Activated CD4-positive, alpha-beta memory T cell treated with anti-CD3 and anti-CD28 coated beads for 36 hours (primary cell): ENCODE measurements at places on chromosomes 7 and 10.

- H3K4me1 ChIP-seq: no peaks in the 10 kb centered on the region
- DNase-seq: no peak
- no peaks in the 10 kb centered on the region for H3K36me3 ChIP-seq
- H3K27me3 ChIP-seq: peaks cover 1% of the 10 kb centered on the region
- H3K4me3 ChIP-seq: no peak overlapping the region
- no peak overlapping the region for H3K27ac ChIP-seq
These were observed 74.6 kb downstream of the ATRNL1 start for GRCh38 chr10:115167751-115168150.

- peaks cover 9% of the 10 kb centered on the region for H3K4me1 ChIP-seq
- no peak for DNase-seq
- H3K27ac ChIP-seq: no peak overlapping the region
- no peaks in the 10 kb centered on the region for H3K27me3 ChIP-seq
- H3K4me3 ChIP-seq: no peak overlapping the region
These were observed 2.7 kb upstream of the CYP3A7 start for GRCh38 chr7:99737726-99738125.

DNA sequence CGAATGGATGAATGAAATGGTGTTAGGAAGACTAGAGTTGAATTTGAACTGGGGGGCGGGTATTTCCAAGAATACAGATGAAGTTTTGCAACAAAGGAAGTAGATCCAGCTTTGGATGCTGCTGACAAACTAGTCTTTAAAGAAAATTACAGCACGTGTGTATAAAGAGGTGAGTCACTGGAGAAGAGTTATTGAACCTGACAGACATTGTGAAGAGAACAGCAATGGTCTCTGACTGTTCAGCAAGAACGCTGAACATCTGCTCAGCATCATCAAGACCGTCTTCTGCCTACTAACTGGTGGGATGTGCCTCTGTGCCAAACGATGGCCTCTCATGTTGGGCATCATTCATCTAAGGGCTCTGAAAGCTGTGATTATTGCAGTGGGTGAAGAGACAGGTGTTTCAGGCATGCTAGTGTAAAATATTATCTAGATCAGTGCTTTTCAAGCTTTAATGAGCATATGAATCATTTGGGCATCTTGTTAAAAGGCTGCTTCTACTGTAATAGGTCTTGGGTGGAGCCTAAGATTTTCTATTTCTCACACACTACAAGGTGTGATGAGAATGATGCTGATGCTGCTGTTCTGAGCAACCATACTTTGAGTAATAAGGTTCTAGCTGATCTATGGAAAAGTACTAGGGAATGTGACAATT lies 291.3 kb downstream of the PTEN start:
- H3K36me3 ChIP-seq: no peaks in the 10 kb centered on the region
- peaks cover 28% of the 10 kb centered on the region for H3K4me1 ChIP-seq
- no peak overlapping the region for H3K27ac ChIP-seq
- H3K4me3 ChIP-seq: no peak overlapping the region
- no peak for DNase-seq

DNA sequence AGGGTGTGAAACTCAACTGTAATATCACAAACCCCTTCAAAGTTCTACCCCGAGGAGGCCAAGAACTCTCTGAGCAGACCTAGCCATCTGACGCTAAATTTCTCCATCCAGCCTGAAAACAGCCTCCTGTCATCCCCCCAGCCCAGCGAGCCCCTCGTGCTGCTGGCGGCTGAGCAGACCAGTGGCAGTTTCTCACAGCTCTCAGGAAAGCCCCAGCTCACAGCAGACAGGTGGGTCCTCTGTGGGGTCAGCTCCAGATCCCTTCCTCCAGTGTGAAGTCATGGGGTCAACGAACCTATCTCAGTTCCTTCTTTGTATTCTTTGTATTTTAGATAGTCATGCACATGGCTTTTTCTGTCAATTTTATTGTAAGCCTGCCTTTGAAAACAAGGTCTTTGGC lies 7.8 kb downstream of the GARIN1A start:
- H3K4me3 ChIP-seq: no peak overlapping the region
- H3K27ac ChIP-seq: no peak overlapping the region
- no peaks in the 10 kb centered on the region for H3K36me3 ChIP-seq
- no peaks in the 10 kb centered on the region for H3K4me1 ChIP-seq
- H3K27me3 ChIP-seq: peaks cover 8% of the 10 kb centered on the region

DNA sequence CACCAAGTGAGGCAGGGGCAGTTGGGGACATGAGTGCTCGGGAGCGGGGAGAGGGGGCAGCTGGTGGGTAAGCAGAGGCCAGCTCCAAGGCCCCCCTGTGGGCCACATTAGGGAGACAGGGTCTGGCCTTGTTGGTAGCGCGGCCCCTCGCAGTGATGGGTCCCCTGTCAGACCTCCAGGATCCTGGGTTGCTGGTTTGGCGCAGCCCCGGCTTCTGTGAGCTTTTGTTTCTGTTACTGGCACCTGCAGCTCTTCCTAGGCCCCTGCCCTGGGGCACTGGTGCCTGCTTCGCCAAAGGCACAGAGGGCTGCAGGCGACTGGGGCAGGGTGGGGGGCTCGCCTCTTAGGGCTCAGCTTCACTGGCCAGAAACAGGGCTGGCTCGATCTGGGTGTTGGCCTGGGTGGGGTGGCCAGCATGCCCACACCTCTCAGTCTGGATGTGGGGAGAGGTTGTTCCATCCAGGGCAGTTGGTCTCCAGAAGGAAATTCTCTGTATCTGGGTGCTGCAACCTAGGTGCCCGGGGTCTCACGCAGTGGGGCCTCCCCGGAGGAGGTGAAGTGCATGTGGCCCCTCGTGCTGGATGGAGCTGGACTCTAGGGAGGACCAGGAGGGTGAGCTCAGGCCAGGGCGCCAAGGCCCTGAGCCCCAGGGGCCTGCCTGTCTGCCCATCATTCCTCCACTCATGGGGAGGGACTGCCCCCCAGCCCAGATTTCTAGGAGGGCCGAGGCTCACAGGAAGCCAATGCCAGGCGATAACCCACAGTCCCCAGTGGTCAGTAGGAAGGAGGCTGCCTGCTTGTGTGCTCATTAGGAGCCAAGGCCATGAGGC lies 138.6 kb downstream of the LHPP start:
- H3K27ac ChIP-seq: no peak overlapping the region
- H3K4me1 ChIP-seq: no peaks in the 10 kb centered on the region
- DNase-seq: no peak
- no peaks in the 10 kb centered on the region for H3K27me3 ChIP-seq

DNA sequence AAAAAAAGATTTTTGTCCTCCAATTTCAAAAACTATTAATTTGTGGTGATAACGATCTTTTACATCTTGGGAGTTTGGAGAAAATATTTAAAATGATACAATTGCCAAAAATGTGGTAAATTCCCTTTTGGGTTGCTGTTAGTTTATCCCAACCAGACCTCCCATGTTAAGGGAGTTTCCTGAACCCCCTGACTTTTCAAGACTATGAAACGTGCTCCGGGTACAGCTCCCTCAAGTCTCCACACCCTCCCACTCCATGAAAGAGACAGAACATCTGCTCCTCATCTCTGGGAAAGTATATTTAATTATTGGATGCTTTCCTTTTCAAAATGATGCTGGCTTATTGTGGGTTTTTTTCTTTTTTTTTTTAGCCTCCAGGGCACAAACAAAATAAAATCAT lies 534.6 kb upstream of the NRP1 start:
- H3K4me3 ChIP-seq: no peak overlapping the region
- no peaks in the 10 kb centered on the region for H3K36me3 ChIP-seq
- no peaks in the 10 kb centered on the region for H3K4me1 ChIP-seq
- H3K27ac ChIP-seq: no peak overlapping the region
- DNase-seq: no peak
- peaks cover 12% of the 10 kb centered on the region for H3K27me3 ChIP-seq

DNA sequence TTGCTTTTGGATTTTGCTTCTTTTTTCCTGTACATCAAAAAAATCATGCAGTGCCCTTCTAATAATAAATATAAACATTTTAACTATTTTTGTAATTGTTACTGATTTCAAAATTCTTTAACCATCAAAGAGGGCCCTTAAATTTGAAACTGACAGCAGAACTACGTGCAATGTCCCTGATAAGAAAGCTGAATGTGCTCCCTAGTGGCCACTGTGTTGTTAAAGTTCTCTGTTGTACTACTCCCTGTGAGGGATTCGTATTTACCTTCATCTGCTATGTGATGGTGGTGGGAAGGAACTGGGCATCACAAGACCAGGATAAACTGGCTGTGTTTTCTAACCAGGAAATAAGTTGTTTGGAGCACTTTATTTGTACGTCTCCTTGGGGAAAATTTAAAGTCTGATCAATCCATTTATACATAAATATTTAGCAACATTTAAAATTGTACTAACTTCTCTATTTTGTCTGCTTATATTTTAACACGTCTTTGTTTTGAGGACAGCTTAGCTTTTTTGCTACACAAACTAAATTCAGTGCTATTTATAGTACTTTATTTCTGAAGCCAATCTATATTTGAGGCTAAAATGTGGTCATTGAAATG lies 322.4 kb downstream of the HGF start:
- no peaks in the 10 kb centered on the region for H3K36me3 ChIP-seq
- no peaks in the 10 kb centered on the region for H3K27me3 ChIP-seq
- no peak overlapping the region for H3K4me3 ChIP-seq
- H3K4me1 ChIP-seq: no peaks in the 10 kb centered on the region

GRCh38 chr10:131854579-131855335 lies 46.1 kb upstream of the PPP2R2D start:
- no peak overlapping the region for H3K4me3 ChIP-seq
- peaks cover 2% of the 10 kb centered on the region for H3K27me3 ChIP-seq
- H3K27ac ChIP-seq: no peak overlapping the region
- no peak for DNase-seq

DNA sequence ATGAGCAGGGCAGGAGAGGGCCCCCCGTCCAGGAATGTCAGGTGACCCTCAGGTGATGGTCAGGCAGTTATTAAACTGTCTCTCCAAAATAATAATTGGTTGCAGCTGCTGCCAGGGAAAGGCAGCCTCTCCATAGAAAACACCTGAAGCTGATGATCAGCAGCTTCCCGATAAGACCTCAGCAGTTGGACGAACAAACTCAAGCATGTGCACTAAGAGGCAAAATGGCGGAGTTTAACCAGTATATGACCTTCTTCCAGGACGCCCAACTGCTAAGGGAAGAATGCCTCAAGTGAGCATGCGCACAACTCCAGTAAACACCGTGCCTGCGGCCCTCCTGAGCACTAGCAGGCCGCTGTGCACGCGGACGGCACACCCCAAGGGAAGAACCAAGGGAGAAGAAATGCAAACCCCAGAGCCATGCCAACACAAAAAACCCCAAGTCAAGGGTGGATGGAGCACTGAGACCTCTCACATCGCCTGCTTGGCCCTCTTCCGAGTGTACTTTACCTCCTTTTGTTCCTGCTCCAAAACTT lies 38.9 kb upstream of the ADARB2 start:
- no peak overlapping the region for H3K27ac ChIP-seq
- DNase-seq: no peak
- H3K4me1 ChIP-seq: no peaks in the 10 kb centered on the region

DNA sequence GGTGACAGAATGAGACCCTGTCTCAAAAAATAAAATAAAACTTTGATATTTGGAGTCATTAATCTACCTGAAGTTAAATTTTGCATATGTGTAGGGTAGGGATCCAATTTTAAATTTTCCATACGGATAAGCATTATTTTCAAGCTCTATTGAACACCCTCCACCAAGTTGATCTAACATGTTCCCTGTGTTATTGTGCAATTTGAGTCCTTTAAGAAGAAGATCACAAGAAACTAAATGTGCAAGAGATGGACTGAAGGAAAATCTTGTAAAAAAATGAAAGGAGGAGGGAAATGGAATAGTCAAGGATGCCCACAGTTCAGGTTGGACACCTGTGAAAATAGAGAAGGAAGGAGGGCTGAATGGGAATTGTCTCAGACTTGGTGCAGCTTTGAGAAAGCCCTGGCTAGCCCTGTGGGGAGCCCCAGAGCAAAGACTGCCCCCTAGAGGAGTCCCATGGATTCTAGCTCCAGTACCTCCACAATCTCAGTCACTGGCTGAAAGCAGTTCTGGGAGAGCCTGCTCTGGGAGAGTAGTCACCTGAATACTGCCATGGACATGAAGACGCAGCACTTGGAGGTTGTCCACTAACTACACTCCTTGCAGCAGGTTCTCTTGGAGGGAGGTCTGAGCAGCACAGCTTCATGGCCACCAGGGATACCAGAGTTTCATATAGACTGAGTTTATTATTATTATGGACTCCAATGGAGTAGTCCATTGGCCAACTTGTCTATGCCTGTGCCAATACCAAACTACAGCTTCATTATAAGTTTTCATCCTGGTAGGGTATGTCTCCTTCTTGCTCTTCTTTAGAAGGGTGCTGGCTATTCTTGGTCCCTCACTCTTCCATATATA lies 5.7 kb upstream of the TIAL1 start:
- H3K27me3 ChIP-seq: no peaks in the 10 kb centered on the region
- H3K4me1 ChIP-seq: peaks cover 11% of the 10 kb centered on the region
- DNase-seq: peak; percentile 59
- H3K36me3 ChIP-seq: peaks cover 3% of the 10 kb centered on the region
- no peak overlapping the region for H3K27ac ChIP-seq
- H3K4me3 ChIP-seq: no peak overlapping the region

GRCh38 chr7:135454060-135454459 lies 55.8 kb downstream of the CNOT4 start:
- no peak overlapping the region for H3K4me3 ChIP-seq
- peak; percentile 32 for DNase-seq
- H3K4me1 ChIP-seq: peaks cover 41% of the 10 kb centered on the region
- H3K27ac ChIP-seq: no peak overlapping the region
- H3K27me3 ChIP-seq: no peaks in the 10 kb centered on the region

- H3K36me3 ChIP-seq: no peaks in the 10 kb centered on the region
- no peak overlapping the region for H3K4me3 ChIP-seq
- no peak overlapping the region for H3K27ac ChIP-seq
- DNase-seq: no peak
- H3K4me1 ChIP-seq: no peaks in the 10 kb centered on the region
- H3K27me3 ChIP-seq: peaks cover 10% of the 10 kb centered on the region
These were observed 17.0 kb downstream of the ITIH5 start for GRCh38 chr10:7649673-7650300.

DNA sequence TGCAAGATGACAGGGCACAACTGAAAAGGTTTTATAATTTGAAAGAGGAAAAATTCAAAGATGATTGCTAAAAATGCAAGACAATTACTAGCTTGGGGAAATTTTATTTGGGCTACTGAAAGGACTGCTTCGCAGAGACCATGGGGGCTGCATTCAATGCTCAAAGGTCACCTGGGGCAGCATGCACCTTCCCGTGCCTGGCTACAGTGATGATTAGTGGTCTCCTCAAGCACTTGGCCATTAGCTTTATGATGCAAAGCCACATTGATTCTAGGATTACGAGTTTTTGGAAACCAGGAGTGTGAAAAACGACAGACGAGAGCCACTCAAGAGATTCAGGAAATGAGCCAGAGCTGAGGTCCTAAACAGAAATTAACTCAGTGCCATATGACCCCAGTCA lies 764.6 kb downstream of the PHTF2 start:
- no peaks in the 10 kb centered on the region for H3K27me3 ChIP-seq
- H3K27ac ChIP-seq: no peak overlapping the region
- no peak overlapping the region for H3K4me3 ChIP-seq
- DNase-seq: no peak
- H3K36me3 ChIP-seq: no peaks in the 10 kb centered on the region

GRCh38 chr7:131690441-131690840 lies 134.0 kb upstream of the PODXL start:
- H3K27me3 ChIP-seq: peaks cover 40% of the 10 kb centered on the region
- no peak for DNase-seq
- no peaks in the 10 kb centered on the region for H3K4me1 ChIP-seq
- no peaks in the 10 kb centered on the region for H3K36me3 ChIP-seq
- H3K27ac ChIP-seq: no peak overlapping the region

- no peaks in the 10 kb centered on the region for H3K4me1 ChIP-seq
- H3K27ac ChIP-seq: no peak overlapping the region
- H3K36me3 ChIP-seq: no peaks in the 10 kb centered on the region
These were observed 156.9 kb upstream of the C7orf33 start for GRCh38 chr7:148433521-148434180.

- DNase-seq: no peak
- H3K36me3 ChIP-seq: no peaks in the 10 kb centered on the region
- peaks cover 9% of the 10 kb centered on the region for H3K27me3 ChIP-seq
- H3K27ac ChIP-seq: no peak overlapping the region
- H3K4me3 ChIP-seq: no peak overlapping the region
These were observed 56.6 kb upstream of the CELF2 start for GRCh38 chr10:10961072-10961471.
